ENCODE measurements at places on chromosomes 2 and 18.

- DNase-seq = peak; percentile 33
Observed at GRCh38 chr2:131413148-131413747, 49.3 kb upstream of the RAB6D start.

DNA sequence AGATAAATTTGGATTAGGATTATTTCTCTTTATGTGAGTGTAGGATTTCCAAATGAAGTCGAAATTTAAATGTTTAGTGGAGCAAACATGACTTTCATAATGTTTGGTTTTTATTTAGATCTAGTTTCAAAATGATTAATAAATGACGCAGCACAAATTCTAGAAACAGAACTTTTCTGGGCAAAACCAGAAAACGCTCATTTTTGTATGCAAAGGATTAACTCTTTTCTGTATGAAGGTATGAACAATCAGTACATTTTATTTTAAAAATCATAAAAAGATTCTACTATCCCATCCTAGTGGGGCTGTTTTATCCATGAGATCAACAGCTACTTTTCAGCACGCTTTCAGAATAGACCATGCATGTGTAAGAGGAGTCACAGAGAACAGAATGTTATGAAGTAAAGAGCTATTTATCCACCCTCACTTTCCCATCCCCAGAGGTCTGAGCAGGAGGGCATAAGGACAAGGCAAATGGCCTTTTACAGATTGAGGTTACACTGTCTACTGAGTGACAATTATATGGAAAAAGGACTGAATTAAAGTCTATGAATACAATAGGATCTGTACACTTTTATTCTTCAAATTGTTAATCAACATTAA lies 270.8 kb downstream of the ZEB2 start:
- DNase-seq = no peak

DNA sequence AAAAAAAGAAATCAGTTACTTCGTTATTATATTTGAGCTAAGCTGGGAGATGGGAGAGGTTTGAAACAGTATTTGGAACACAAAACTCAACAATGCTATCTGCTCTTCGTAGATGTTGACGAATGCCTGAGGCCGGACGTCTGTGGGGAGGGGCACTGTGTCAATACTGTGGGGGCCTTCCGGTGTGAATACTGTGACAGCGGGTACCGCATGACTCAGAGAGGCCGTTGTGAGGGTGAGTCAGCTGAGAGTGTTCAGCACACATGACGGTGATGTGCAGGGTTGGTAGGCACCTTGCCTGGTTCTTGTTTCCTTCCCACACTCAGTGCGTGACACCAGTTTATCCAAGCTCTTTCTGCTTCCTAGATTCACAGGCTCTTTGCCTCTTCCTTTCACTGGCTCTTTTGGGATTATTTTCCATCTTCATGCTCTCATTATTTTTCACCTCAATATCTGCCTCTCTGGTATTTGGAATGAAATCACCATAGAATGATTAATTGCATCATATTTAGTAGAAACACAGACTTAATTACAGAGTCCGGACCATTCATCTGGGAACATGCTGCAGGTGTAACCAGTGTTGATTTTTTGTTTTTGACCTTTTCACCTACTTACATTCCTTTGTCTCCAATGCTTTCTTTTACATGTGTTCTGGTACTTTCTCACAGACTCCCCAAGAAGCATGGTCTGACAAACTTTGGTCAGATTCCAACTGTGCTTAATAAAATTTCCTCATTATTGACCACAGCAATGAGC lies 200.6 kb upstream of the RASGRP3 start:
- no peak for DNase-seq

DNA sequence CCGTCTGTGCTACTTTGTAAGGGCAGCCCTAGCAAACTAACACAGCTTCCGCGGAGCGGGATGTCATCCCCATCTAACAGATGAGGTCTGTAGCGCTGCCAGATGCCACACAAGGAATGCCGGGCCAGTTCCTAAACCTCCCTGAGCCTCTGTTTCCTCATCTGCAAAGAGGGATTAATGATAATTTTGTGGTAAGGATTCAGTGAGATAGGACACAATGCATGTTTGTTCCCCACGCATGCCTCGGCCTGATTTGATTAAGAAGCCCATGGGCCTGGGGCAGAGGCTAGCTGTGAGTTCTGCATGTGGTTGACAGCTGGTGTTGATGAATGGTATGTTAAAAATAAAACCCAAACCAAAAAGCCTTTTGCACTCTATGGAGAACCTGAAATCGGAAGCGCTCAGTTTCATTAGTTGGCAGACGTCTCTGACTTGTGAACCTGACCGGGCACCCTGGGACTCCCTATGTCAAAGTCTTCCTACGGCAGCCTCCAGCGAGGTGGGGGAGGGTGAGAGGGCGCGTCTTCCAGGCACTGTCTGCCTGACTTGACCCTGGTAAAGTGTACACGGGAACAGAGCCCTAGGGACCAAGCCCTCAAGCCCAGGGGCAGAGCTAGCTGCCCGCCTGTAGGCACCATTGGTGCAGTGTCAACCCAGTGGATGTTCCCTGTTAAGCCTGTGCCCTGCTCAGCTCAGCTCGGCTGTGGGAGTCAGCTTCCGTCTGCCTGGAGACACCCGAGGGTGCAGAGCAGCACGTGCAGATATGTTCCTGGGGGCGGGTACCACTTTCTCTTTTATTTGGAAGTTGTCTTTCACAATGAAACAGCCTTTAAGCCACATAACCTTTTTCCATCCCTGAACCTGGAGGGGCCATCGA lies 14.8 kb upstream of the INHBB start:
- DNase-seq = no peak

- no peak for DNase-seq
Observed at GRCh38 chr2:568639-569235, 108.5 kb downstream of the TMEM18 start.

GRCh38 chr2:202680512-202680911 lies 45.7 kb downstream of the FAM117B start:
- DNase-seq = no peak

DNA sequence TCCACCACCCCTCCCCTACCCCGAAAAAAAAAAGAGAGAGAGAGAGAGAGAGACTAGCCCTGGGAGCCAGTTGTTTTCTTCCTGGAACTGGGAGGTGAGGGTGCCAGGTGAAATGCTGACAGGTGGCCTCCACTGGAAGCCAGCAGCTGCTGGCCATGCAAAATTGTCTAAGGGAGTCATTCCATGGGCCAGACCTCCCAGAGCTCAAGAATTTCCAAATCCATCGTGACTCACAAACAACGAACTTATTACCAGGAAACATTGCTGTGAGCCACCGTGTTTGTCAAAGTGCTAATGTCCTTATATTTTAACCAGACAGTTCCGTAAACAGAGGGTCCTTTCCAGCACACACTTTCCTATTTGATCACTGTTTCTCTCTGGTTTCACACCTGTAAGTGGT lies 68.5 kb upstream of the PID1 start:
- no peak for DNase-seq

DNA sequence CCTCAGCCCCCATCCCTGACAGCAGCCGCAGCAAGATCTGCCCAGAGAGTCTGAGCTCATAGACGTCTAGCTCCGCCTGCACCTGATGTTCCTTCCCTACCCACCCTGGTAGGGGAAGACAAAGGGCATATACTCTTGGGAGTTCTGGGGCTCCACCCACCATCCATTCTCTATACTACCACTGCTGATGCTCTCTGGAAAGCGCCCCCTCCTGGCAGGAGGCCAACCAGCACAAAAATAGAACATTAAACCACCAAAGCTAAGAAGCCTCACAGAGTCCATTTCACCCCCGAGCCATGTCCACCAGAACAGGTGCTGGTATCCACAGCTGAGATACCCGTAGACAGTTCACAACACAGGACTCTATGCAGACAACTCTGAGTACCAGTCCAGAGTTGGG lies 662.6 kb upstream of the FAM98A start:
- no peak for DNase-seq

DNA sequence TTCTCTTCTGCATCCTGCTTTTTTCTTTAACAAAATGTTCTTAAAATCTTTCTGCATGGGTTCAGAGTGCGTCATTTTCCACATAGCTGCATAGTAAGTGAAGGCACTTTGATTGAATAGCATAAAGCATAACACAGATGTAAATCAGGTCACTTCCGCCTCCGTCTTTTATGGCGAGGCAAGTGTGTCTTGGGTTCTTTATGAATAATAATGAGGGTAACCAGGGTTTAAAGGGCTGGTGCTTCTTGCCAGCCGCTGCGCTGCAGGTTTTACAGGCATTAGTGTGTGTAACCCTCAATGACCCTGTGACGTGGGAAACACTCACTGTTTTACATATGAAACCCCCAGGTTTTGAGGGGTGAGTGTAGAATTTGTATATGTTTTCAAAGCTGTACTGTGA lies 164.2 kb downstream of the MYT1L start:
- DNase-seq = no peak

- no peak for DNase-seq
Observed at GRCh38 chr2:120866483-120867140, 130.9 kb downstream of the GLI2 start.

GRCh38 chr18:50131591-50131990 lies 63.4 kb downstream of the MYO5B start:
- no peak for DNase-seq

Data from DMS153 (cell line).